Activated T-cell treated with anti-CD3 and anti-CD28 coated beads, Interleukin-2, amount 50 U/mL, for 24 hours (primary cell): ENCODE measurements at places on chromosomes 3 and 15.

DNA sequence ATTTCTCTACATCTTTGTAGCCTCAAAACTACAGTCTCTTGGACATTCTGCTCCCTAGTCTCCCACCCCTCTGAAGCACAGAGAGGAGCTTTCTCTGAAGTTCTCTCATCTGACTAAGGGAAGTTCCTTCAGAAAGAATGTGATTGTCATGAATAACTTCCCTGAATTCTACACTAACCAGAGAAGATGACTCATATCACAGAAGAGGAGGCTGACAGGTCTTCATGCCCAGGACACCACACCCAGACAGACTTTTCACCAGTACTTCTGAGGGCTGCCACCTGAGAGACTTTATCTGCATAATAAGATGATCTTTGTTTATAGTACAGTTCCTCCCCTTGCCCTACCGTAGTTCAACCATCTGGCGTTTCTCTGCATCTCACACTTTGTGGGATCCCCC is 52.8 kb downstream of the CDIN1 start:
- no peak for DNase-seq

DNA sequence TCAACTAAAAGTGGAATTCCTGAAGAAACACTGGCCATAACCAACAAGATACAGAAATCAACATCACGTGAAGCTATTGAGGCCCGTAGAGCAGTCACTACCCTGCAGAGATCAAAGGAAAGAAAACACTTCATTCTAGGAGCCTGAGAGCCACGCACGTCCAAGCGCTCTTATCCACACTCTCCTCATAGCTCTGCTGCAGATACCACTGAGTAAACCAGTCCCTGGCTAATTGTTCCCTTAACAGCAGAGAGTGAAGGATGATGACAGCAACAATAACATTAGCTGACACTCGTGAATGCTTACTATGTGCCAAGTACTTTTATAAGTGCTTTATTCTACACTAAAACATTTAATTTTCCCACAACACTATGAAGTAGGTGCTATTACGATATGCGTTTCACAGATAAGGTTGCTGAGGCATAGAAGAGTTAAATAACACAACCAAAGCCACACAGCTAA is 271.0 kb upstream of the GADL1 start:
- DNase-seq: no peak

DNA sequence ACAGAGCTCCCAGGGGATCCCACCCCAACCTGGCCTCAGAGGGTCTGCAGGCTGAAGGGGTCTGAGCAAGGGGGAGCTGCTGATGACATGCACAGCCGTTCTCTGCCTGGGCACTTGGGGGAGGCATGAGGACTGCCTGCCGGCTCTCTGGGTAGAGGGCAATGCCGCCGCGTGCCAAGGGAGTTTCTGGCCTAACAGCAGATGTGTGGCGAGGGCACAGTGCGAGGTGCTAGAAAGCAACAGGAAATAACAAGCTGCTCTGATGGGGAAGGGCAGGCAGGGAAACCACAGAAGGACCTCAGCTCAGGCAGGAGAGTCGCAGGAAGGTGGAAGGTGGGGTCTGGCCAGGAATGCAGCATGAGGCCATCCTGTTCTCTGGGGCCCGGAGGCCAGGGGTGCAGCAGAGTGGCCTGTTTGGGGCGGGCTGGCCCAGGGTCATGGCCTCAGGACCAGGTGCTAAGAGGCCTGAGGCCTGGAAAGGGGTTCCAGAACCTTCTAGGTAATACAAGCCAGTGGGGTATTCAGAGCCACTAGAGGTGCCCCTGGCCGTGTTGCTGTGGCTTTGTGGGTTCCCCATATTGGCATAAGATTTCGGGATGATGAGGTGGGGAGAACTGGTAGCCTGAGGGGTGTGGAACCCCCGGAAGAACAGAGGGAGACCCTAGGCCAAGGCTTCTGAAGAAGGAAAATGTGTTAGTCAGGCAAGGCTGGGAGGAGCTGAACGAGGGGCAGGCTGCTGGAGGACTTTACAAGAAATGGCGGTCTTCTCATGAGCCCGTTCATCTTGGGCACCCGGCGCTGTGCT is 41.2 kb downstream of the RGMA start:
- no peak for DNase-seq

DNA sequence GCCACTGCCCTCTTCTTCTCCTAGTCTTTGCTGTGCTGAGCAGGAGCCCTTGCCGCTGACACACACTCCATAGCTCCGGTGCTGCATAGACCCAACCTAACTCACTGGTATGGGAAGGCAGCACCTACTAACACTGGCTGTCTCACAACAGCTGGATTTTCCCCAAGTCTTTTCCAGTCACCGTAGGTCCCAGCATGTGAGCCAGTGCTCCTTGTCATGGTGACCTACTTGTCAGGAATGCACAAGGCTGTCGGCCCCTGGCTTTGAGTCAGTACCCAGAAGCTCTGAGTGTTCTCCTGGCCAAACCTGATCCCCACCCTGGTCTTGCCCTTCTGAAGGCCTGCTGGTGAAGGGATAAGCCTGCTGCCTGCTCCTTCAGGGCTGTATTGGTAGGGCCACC is 25.7 kb downstream of the AMOTL2 start:
- DNase-seq: no peak

- no peak for DNase-seq
Observed at GRCh38 chr3:132690040-132690439, 29.9 kb downstream of the UBA5 start.

DNA sequence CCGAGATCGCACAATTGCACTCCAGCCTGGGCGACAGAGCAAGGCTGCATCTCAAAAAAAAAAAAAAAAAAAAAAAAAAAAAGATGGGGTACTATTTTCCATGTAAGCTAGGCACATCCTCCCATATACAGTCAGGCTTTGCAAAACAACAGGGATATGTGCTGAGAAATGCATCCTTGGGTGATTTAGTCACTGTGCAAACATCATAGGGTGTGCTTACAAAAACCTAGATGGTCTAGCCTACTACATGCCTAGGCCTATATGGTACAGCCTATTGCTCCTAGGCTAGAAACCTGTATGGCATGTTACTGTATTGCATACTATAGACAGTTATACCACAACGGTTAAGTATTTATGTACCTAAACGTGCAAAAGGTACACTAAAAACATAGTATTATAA is 75.0 kb downstream of the TTBK2 start:
- no peak for DNase-seq

GRCh38 chr3:33848624-33849347 is 50.4 kb downstream of the PDCD6IP start:
- DNase-seq: no peak

DNA sequence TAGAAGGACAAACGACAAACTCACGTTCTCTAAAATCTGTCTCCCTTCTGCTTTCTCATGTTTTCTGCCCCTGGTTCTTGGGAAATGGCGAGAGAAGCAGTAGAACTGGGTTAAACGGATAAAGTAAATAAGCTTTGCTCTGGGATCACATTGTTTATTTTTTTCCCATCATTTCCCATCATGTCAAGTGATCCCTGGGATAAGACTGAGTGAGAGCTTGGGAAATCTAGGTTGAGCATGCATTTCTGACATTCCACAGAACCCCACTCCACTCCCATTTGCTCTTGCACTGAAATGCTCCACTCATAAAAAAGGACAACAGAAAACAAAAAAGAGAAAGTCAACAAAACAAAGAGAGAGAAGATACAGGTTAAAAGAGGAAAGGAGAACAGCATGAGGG is 69.1 kb downstream of the SEMA6D start:
- no peak for DNase-seq

- DNase-seq: no peak
Observed at GRCh38 chr3:126098391-126098858, 14.5 kb upstream of the SLC41A3 start.

GRCh38 chr3:126947429-126947828 is 35.5 kb upstream of the PLXNA1 start:
- no peak for DNase-seq

- DNase-seq: no peak
Observed at GRCh38 chr3:107524326-107524840, 1.6 kb downstream of the BBX start.

- DNase-seq: no peak
Observed at GRCh38 chr3:181493423-181493822, 218.3 kb upstream of the SOX2 start.

- DNase-seq: no peak
Observed at GRCh38 chr15:83955806-83956265, 279.7 kb upstream of the GOLGA6L4 start.

GRCh38 chr3:128805772-128806171 is 73.6 kb upstream of the ACAD9 start:
- no peak for DNase-seq

DNA sequence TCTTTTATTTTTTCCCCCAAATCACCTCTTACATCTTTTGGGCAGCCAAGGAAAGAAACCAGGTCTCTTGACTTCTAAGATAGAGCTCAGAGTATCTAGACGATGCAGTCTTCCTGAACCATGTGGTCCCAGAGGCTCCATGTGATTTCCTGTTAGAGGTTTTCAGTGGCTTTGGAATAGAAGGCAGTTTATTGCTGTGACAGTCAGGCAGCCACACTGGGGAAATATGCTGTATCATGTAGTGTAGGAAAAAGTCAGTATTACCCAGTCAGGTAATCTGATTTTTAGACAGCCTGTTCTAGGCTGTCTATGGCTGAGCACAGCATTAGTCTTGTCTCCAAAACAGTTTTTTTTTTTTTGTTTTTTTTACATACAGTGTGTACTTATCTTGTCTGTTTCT is 294.3 kb downstream of the THSD4 start:
- no peak for DNase-seq

DNA sequence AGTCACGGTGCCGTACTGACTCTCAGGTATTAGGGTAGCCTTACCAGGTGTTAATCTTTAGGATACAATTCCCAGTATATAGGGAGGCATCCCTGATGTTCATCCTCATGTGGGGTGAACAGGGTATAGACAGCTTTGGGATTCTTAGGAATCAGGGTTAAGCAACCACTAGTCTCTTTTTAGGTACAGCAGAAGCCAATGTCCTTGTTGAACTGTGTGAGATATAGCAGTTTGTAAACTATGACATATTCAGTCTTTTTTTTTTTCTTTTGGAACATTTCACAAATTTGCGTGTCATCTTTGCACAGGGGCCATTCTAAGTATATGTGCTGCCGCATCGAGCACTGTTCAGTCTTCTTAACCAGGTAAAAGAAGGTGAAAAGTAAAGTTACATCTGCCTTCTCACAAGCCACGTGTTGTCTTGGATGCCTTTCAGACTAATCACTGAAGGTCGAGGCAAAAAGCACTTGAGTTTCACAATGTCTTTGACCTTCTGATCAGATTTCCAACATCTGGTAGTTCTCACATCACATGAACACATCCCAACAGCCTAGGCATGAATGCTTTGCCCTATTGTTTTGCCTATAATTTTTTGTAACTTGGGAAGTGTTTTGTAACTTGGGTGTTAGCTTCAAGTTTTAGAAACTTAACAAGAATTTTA is 17.2 kb downstream of the TSEN2 start:
- no peak for DNase-seq

GRCh38 chr15:97654481-97655076 is 305.9 kb upstream of the ARRDC4 start:
- no peak for DNase-seq

GRCh38 chr15:98943601-98944151 is 63.9 kb downstream of the PGPEP1L start:
- no peak for DNase-seq

DNA sequence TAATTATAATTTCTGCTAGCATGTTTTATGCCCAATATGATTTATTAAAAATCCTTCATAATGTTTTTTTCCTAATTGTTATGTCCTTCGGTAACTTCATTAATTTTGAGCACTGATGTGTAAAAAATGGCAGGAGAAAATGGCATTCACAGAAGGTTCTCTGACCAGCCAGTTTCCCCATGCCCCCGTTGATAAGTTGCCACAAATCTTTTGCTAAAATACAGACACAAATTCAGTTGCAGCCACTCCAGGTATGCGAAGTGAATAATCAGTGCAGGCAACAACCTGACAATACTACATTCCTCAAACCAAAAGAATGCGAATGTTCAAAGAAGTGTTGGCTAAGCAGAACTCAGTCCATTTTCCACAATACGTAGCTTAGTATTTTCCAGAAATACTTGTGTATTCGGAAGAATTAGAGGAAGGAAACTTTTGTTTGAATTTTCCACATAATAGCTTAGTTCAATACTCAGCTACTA is 32.7 kb downstream of the CHL1 start:
- DNase-seq: no peak

DNA sequence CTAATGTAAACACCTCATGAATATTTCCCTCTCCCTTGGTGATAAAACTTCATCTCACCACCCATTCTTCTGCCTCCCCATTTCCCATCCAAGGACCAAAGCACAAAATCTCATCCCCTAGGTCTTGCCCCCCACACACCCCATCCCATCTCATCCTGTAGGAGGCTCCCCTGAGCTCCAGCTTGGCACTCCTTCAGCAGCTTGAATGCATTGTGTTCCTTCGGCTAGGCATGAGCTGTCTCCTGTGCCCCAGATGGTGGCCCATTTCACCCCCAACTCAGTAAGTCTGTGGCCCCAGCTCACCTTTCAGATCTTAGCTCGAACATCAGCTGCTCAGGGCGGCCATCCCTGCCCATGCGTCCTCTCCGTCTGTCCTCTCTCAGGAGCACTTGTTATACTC is 203.6 kb upstream of the NR2F2 start:
- no peak for DNase-seq

DNA sequence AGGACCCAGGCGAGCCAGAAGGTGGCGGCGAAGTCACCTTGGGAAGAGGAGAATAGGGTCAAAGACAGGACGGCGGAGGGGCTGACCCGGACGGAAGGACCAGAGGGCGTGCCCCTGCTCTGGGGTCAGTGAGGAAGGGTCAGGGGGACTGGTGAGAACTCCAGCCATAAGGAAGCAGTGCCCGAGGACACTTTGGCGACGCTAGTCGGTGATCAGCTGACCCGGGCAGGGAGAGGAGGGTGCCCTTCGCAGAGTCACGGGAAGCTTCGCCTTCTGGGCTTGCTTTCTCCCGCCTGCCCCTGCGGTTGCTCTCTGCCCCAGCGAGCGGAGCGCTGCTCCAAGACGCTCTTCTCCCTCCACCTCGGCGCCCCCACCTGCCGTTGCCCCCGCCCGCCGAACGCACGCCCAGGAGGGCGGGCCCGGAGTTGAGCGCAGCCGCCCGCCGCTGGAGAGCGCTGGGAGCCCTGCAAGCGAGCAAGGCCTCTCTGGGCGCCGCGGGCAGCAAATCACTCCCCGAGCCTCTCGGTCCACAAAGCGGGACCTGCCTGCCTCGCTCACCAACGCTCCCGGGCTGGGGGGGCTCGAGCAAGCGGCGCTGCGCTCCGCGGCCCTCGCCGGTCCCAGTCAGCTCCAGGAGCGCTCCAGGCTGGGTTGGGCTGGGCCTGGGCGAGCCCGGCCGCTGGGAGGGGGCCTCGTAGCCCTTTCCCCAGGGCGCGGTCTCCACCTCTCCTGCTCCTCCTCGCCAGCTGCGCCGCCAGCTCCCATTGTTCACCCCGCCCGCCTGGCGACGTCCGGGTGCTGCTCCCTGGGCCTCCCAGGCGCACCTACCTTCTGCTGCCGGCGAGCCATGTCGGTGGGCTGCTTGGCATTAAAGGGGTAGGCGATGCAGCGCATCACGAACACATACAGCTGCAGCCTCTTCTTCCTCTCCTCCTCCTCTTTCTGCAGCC is 1.2 kb downstream of the CADPS start:
- DNase-seq: no peak

DNA sequence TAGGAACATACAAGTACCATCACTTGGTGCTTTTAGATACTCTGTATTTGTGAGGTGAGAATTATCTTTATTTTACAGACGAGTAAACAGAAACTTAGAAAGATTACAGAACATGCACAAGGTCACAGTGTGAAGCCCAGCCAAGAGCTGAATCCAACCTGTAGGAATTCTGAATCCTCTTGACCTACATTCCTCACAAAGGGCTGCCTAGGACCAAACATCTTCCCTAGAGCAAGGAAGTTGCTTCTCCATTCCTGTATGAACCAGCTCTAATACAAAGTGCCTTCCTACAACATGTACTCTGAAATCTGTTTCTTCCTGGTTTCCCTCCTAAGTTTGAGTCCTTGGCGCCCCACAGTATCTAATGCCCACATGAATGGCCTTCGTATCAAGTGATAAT is 2.9 kb downstream of the HDGFL3 start:
- DNase-seq: no peak
